ENCODE measurements at places on chromosomes 2 and 18.

GRCh38 chr2:159795841-159796690 is 1.9 kb downstream of the CD302 start:
- no peaks in the 10 kb centered on the region for H3K36me3 ChIP-seq
- H3K27ac ChIP-seq = no peak overlapping the region
- no peak overlapping the region for H3K4me3 ChIP-seq
- H3K27me3 ChIP-seq = peaks cover 4% of the 10 kb centered on the region
- H3K4me1 ChIP-seq = peaks cover 9% of the 10 kb centered on the region

DNA sequence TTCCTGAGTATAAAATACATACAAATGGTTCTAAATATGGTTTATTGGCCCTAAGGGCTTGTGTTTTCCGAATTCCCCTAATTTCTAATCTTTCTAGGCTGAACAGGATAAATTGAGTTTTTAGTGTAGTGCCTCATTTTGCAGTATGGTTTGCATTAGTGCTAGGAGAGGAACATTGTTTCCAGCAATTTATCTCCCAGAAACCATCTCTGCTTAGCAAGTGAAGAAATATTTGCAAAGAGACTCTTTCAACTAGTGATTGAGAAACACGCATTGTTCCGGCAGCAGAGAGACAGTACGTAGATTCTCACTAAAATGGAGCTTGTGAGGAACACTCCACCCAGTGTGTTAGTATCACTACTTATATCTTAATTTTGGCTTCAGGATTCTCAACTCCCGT is 177.8 kb upstream of the EPAS1 start:
- DNase-seq = no peak
- no peaks in the 10 kb centered on the region for H3K27me3 ChIP-seq
- no peak overlapping the region for H3K4me3 ChIP-seq
- no peaks in the 10 kb centered on the region for H3K36me3 ChIP-seq

DNA sequence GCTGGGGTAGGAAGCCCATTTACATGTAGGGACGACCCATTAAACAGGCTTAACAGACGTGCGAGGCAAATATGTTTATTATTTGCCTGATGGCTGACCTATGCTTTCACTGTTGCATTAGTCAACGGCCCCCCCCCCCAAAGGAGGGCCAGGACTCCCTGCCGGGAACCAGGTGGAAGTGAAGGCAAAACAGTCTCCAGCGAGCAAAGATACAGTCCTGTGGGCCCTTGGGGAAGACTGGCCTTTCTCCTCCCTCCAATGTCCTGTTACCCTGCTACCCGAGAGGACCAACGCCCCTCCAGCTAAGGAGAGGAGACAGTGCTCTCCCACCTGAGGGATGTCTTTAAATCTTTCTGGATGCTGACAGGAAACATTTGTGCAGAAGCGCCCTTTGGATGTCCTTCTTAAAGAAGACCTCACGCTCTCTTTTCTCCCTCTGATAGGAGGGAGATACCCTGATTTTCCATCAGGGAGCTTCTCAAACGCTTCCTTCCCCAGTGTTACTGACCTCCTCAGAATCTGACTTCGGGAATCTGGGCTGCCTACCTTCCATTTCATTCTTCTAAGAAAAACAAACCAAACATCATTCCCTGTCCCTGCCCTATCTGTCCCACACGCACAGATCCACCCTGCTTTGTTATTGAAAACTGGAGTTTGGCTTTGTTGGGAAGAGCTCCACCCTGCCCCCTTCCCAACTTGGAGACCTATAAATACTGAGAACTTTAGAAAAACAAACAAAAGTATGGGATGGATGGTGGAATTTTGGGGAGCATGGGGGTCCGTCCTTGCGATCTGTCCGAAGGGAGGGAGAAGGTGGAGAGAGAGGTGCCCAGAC is 135.9 kb upstream of the SIX3 start:
- peaks cover 14% of the 10 kb centered on the region for H3K4me1 ChIP-seq
- no peak overlapping the region for H3K27ac ChIP-seq
- no peak overlapping the region for H3K4me3 ChIP-seq
- H3K36me3 ChIP-seq = no peaks in the 10 kb centered on the region

DNA sequence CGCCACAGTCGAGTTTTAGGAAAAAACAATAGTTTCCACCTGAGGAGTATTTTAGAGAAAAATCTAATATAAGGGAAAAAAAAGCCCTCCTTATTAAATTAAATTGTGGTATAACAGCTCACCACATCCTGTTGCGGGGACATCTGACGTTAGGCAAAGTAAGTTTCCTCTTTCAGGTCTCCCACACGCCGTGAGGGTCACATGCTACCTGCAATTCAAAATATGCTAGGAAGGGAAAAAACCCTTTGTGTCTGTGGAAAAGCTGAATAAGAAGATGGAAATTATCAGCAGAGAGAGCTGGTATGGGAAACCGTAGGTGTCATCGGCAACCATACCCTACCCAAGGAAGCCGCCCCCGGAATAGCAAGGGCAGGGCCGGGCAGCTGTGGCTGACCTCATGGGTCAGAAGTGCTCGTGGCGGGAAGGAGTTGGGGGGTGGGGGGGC is 128.0 kb downstream of the NFATC1 start:
- peaks cover 16% of the 10 kb centered on the region for H3K36me3 ChIP-seq
- H3K4me1 ChIP-seq = peaks cover 77% of the 10 kb centered on the region
- peak overlapping the region; percentile 92 for H3K27ac ChIP-seq
- no peaks in the 10 kb centered on the region for H3K27me3 ChIP-seq
- H3K4me3 ChIP-seq = peak overlapping the region; percentile 48

DNA sequence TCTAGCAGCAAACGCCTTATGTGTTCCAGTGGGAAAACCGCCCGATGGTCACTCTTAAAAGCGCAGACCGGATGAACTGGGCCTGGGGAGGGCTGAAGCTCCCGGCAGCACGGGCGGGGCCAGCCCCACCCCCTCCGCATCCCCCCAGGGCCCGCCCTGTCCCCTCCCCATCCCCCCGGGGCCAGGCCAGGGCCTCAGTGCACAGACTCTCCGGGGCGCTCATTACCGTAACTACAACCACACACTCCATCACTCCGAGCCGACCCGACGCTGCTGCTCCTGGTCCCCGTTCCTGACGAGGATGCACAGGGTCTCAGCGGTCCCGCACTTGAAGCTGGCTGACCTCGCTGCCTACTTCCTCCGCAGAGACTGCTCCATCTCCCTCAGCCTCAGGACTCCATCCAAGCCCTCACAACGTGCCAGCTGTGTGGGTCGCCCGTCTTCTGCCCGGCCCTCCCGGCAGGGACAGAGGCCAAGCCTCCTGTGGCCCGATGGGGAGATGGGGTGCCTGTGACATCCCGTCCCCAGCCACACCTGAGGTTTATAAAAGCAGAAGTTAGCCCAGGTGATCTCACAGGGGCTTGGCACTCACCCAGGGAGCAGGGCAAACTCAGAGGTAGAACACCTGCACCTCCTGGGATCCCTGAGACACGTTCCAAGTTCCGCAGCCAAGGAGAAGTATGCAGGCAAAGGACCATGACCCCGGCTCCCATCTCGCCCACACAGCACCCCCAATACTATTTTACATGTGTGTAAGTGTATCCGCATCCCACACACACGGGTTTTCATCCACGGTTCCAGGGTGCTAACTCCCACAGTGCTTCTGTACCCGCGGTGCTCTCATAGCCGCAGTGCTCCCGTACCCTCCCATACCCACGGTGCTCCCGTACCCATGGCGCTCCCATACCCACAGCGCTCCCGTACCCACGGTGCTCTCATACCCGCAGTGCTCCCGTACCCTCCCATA is 36.0 kb downstream of the SLC66A2 start:
- peaks cover 23% of the 10 kb centered on the region for H3K4me1 ChIP-seq
- no peak overlapping the region for H3K27ac ChIP-seq
- H3K4me3 ChIP-seq = no peak overlapping the region
- H3K36me3 ChIP-seq = peaks cover 17% of the 10 kb centered on the region
- no peak for DNase-seq

DNA sequence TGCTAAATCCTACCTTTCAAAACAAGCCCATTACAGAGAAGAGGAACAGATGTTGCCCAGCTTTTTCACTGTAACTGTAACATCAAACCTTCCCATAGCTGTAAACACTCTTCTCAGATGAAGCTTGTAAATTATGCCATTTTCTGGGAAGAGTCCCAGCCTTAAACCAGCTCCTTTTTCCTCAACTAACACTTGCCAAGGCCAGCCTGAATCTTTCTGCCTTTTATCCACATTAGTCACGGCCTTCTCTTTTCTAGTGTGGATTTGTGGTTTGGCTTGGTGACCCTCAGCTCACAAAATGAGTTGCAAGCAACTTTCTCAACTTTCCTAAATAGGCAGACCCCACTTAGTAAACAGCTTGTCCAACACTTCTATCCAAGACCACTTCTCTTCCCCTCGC is 90.2 kb downstream of the CABLES1 start:
- no peak for DNase-seq
- H3K4me3 ChIP-seq = no peak overlapping the region
- H3K4me1 ChIP-seq = peaks cover 8% of the 10 kb centered on the region

DNA sequence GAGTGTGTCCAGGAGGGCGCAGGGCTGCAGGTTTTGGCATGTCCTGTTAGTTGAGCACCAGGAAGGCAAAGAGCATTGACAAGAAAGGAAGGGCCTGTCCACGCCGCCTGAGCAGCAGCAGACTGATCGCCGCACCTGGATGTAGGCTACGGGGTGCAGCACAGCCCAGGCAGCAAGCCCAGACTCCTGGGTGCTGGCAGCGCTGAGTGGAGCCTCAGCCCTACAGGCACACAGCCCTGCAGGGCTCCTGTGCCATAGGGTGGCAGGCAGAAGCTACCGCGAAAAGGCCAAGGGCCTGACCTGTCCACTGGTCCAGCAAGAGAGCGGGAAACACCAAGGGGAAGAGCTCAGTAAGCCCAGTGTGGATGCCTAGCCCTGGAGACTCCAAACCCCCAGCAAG is 198.0 kb downstream of the HDAC4 start:
- peaks cover 23% of the 10 kb centered on the region for H3K4me1 ChIP-seq
- H3K4me3 ChIP-seq = no peak overlapping the region
- no peak for DNase-seq

DNA sequence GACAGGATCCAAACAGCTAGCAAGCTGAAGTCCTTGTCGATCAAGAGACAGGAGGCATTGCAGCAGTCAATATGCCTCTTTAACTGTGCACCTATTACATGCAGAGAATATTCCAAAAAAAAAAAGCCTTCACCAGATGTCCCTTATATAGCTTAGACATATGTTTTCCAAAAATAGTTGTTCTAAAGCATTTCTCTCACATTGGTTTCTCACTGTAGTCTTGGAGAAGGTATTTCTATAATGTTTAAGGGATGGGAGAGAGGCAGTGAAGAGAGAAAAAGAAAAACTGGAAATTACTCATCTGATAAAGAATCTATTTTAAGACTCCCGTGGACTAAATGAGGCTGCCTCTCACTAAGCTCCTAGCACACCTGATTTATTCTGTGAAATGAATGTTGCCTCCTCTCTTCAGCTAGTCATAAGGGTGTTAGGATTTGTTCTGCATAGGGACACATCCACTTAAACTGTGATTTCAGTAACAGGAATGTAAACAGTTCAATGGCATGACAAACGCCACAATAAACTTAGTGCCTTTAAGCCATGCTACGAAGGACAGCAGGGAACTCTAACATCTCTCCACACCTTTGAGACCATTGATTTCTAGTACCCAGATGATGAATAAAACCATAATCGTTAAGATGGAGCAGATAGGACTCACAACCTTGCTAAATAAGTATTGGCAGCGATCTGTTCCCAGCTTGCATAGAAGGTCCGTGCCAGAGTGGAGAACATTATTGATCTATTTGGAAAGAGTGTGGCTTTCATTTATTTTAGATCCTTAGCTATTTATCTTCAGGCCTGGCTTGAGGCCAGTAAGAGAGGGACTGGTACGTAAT is 98.6 kb upstream of the NCK2 start:
- no peak overlapping the region for H3K27ac ChIP-seq
- DNase-seq = no peak

- H3K27me3 ChIP-seq = no peaks in the 10 kb centered on the region
- no peak for DNase-seq
- peaks cover 7% of the 10 kb centered on the region for H3K4me1 ChIP-seq
- no peak overlapping the region for H3K27ac ChIP-seq
- no peaks in the 10 kb centered on the region for H3K36me3 ChIP-seq
Observed at GRCh38 chr2:109513749-109514588, 99.8 kb downstream of the SEPTIN10 start.
